ENCODE measurements at places on chromosomes 16 and 17.

GRCh38 chr16:72743011-72743761 lies 304.7 kb downstream of the ZFHX3 start:
- DNase-seq = no peak

DNA sequence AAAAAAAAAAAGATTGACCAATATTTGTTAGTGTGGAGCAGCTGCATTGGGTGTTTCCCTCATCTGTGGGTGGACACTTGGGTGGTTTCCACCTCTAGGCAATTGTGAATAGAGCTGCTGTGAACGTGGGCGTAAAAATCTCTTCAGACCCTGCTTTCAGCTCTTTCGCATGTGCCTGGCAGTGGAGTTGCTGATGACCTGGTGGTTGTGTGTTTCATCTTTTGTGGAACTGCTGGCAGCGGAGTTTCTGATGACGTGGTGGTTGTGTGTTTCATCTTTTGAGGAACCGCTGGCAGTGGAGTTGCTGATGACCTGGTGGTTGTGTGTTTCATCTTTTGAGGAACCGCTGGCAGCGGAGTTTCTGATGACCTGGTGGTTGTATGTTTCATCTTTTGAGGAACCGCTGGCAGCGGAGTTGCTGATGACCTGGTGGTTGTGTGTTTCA lies 21.4 kb downstream of the ZC3H18 start:
- no peak for DNase-seq

DNA sequence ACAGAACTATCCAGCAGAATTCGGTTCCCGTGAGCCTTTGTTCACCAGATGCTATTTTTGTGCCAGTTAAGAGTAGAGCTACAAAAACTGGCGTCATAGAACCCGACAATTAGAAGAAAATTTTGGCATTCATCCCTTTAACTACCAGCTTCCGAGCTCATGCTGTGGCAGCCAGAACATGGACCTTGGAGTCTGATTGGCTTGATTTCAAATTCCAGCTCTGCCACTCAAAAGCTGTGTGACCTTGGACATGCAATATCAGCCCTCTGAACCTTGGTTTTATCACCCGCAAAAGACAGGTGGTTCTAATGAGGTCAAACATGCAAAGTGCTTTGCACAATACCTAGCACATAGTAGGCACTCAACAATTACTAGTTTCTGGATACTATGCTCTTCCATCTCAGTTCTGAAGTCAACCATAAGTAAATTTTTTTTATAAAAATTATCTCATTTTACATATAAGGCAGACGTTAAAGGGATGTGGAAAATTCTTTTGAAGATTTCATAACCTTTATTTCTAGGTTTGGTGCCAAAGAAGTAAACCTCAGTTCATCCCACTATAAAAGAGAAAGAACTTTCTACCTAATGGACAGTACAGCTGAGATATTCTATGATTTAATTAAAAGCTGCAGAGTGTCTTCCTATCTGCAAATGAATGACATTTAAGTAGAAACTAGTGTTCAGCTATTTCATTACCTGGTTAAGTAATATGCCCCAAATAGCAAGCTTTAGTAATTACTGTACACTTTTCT lies 331.5 kb downstream of the HAPSTR1 start:
- no peak for DNase-seq

- no peak for DNase-seq
These were observed 222.9 kb downstream of the SLC39A11 start for GRCh38 chr17:72869630-72870029.

GRCh38 chr17:83186226-83186625 lies 106.8 kb downstream of the METRNL start:
- DNase-seq = no peak

GRCh38 chr16:31377210-31377903 lies 15.8 kb upstream of the ITGAD start:
- no peak for DNase-seq

DNA sequence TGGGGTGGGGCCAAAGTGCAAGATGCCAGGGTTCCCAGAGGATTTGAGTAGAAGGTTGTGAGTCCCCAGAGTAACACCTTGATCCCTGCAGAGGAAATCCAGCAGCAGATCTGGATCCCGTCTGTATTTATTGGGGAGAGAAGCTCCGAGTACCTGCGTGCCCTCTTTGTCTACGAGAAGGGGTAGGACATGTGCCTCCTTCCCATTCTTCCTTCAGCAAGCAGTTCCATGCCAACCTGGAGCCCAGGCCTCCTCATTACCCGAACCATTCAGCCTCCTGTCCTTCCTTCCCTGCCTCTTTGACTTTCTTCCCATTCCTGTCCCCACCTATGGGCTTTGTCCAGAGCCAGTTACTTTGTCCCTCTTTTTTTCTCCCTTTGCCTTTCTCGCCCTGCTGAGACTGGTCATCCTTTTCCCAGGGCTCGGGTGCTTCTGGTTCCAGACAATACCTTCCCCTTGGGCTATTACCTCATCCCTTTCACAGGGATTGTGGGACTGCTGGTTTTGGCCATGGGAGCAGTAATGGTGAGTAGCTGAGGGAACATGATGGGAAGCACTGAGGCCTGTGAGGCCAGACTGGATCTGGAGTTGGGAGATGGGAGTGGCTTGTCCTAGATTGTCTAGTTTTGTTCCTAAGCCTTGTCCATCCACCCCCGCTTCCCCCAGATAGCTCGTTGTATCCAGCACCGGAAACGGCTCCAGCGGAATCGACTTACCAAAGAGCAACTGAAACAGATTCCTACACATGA lies 2.9 kb downstream of the RNF167 start:
- no peak for DNase-seq

GRCh38 chr17:41967141-41967920 lies 736 bp downstream of the CNP start:
- no peak for DNase-seq

DNA sequence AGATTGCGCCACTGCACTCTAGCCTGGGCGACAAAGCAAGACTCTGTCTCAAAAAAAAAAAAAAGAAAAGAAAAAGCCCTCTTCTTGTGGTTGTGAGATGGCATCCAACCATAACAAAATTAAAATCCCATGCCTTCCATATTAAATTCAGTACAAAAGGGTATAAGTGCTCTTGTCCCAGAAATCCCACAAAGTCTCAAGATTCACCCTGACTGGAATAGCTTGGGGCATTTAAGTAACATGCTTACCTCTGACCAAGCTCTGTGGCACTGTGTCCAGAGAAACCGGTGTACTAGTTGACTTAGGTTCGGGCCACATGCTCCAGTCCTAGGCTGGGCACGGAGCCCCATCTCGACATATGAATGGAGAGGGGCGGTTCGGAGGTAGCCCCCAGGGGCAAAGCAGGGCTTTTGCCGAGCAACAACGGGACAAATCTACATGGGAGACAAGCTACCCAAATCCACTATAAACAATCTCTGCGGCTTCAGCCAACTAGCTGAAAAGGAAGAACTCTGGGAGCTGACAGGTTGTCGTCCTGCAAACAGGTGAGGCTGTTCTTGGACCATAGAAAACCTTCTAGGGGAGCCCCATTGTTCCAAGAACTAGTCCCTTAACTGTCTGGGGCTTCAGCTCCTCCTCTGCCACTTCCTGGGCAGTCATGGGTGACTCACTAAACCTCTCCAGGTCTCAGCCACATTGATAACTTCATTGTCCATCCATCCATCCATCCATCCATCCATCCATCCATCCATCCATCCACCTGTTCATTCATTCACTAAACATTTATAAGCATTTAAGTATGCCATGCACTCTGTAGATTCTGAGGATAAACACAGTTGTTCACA lies 10.3 kb upstream of the IL4R start:
- no peak for DNase-seq

DNA sequence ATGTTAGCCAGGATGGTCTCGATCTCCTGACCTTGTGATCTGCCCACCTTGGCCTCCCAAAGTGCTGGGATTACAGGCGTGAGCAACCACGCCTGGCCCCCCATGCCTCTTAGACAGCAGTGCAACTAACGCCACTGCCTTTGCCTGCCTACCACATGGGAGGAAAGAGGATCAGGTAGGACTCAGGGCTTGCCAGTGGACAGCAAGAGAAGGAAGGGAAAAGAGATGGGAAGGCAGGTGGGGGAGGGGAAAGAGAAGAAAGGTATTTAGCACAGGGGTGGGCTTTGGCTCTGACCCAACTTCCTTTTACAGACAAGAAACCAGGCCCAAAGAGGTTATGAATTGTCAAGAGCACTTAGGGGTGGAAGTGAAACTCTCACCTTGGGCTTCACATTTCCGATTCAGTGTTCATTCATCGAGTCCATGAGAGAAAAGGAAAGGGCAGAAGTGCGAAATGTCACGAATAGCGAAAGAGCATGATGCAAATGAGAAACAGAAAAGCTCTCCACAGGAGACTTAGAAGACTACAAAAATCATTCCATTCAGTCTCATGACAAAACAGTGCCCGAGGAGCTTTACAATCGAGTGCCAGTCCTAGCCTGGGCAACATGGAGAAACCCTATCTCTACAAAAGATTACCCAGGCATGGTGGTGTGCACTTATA lies 36.4 kb downstream of the CDK5R1 start:
- no peak for DNase-seq

GRCh38 chr17:75808549-75808904 lies 23.9 kb downstream of the UNK start:
- DNase-seq = no peak

DNA sequence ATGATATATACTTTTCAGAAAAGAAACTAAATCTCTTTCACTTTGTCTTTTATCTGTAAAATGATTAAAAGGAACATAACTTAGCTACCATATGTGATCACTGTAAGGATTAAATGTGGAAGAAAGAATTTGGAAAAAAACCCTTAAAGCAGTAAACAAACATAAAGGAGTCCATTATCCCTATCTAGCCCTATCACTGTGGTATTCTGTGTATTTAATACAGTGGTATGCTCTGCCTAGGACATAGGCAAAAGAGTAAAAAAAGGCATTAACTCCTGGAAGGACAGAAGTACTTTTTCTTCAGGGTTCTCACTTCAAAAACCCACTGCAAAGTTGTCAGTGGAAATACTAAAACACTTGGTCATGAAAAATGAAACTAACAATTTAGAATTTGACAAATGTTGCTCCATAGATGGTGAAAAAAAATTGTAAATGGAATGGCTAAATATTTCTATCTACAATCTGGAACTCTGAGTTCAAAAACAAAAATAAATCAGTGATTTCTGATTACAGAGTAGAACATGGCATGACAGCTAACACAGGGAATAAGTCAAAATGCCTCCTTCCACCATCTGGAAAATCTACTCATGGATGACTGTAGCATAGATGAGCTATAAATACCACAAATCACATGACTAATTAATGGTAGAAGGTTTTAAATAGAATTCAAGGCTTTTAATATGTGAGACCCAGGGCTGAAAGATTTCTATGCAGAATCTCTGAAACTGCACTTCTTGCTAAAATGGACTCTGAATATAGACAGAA lies 140.1 kb downstream of the ITFG1 start:
- DNase-seq = no peak

GRCh38 chr16:66961065-66961744 lies at the start of gene CES3:
CES3 (plus strand) TSS chr16:66961266; CDS start chr16:66961308, 42 bp downstream.
- DNase-seq = no peak

- DNase-seq = no peak
These were observed 174.9 kb upstream of the KCNJ16 start for GRCh38 chr17:69900101-69900500.

DNA sequence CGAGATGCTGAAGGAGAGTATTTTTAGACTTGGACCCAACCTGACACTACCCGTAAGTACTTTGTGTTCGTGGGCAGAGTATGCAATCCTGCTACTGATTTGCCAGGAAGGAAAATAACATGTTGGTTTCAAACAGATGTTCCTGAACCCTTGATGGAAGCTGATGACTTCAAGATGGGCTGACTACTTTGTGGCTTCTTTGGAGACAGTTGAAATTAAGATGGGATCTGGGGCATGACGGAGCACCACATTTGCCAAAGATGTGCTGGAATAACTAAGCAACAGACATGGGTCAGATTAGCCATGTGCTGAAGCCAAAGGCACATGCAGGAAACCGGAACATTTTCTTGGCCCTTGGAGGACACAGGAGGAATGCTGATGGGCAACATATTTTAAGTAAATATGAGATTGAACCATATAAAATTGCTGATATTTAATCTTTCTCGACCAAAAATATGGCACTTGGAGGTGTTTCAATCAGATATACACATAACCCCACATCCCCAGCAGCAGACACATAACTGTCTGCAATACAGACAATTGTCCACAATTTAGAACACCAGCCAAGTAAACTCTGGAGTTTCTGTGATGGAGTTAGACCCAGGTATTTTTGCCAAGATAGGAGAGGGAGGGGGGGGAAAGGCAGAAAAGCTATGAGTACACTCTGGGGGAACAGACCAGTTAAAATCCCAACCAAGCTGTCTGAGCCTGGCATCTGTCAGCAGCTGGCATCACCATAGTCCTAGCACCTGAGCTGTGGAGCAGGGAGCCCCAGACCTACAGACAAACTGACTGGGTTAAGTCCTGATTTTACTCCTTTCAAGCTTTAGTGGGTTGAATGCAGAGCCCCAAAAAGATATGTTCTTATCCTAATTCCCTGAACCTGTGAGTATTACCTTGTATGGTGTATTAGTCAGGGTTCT lies 329.4 kb upstream of the CDH5 start:
- no peak for DNase-seq

GRCh38 chr16:3020604-3021448 lies 658 bp downstream of the TNFRSF12A start:
- peak; percentile 79 for DNase-seq

DNA sequence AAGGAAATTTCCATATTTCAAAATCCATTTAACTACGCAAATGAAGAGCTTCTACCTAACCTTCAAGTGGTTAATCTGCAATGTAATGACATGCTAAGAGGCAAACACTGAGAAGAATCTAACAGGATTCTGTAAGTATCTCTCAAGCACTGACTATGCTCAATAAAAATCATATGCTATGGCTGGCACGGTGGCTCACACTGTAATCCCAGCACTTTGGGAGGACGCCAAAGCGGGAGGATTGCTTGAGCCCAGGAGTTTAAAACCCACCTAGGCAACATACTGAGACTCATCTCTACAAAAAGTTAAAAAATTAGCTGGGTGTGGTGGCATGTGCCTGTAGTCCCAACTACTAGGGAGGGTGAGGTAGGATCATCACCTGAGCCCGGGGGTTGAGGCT lies 32.7 kb downstream of the GNA13 start:
- peak; percentile 36 for DNase-seq

DNA sequence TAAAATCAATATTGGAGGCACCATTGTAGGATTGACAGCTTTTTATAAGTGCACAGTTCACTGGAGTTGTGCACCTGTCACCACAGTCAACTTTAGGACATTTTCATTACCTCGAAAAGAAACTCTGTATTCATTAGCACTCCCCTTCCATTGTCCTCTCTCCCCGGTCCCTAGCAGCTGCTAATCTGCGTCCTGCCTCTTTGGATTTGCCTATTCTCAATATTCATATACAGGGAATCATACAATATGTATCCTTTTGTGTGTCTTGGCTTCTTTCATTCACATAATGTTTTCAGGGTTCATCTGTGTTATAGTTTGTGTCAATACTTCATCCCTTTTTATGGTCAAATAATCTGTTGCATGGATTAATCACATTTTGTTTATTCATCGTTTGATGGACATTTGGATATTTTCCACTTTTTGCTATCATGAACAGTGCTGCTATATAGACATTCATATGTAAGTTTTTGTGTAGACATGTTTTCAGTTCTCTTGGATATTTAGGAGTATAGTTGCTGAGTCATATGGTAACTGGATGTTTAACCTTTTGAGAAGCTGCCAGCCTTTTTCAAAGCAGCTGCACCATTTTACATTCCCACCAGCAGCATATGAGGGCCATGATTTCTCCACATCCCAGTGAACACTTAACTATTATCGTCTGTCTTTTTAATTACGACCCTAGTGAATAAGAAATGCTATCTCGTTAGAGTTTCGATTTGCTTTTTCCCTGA lies 9.8 kb downstream of the DNAJA3 start:
- DNase-seq = no peak

GRCh38 chr16:66948837-66949225 lies 12.2 kb upstream of the CES3 start:
- DNase-seq = no peak

GRCh38 chr17:47119746-47120520 lies 69.2 kb downstream of the CDC27 start:
- DNase-seq = no peak
